ENCODE measurements at places on chromosomes 5 and 9. TPM values are rescaled to one million over a fixed set of nuclear protein-coding genes. Genes with fewer than 3 reads are reported as not detected.

The CPEB4 gene
- total RNA-seq = 79.6 TPM

The PCDHGB4 gene
- 8.1 TPM for total RNA-seq

The SLC36A2 gene
- total RNA-seq = 1.5 TPM

- DNase-seq = peak; percentile 59
Measured at GRCh38 chr5:74640450-74640953, at the start of gene ENC1. ENC1 (minus strand) TSS chr5:74640728; CDS start chr5:74636485, 4,243 bp downstream.

DNA sequence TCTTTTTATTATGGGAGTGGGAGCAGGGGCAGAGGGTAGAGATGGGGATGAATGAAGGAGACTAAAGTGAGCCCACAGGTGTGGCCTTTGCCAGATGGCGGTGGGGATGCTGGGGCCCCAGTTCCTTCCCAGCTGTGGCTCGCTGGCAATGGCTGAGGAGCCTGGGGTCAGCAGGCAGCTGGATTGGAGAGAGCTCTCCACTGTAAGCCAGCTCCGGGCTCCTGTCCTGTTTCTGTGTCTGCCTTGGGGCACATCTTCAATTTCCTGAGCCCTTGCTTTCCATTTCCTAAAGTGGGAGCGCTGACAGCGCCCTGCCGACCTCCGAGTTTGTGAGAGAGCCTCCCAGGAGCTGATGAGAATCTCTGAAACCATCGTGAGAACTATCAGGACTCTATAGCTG, 75.6 kb upstream of the SPRY4 start:
- no peak for DNase-seq

Data from lower leg skin (tissue), 4 donors.